T-helper 9 cell (primary cell): ENCODE measurements at places on chromosomes 12 and 14.

GRCh38 chr12:20421421-20421820 is 53.1 kb downstream of the PDE3A start:
- no peak for DNase-seq

GRCh38 chr14:73339846-73340595 is 102.7 kb downstream of the PAPLN start:
- DNase-seq: no peak

DNA sequence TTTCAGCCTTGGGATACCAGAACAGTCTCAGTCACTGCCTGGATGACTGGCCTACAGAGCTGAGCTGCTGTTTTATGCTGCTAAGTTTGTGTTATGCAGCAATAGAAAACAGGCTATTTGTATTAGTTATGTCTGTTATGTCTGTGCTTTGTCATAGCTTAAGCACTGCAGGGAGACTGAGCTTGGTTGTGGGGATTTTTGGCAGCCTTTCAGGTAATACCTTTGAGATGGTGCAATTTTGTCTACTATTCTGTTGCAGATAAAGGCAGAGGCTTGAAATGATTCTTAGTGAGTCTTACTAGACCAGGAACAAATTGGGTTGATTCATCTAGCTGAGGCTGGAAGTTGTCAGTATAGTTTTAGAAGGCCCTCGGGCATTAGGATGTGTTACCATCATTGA is 201.3 kb upstream of the RBM19 start:
- DNase-seq: no peak

- DNase-seq: no peak
Observed at GRCh38 chr12:6923003-6923732, 4.6 kb upstream of the ATN1 start.

DNA sequence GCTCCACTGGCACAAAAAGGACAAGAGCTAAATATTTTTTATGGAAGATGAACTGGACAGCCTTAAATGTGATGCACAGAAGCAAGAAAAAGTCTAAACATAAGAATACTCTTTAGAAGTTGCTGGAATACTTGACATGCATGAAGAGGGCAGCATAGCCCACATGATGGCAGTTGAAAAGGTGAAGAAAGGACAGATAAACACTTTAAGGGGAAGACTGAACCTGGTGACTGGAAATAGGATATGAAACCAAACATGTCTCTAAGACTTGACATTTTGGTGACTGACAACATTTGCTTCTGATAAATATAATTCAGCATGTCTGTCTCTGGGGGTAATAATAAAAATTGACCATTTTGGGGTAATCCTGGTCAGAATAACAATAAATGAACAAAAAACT is 273.1 kb downstream of the CCDC91 start:
- no peak for DNase-seq

GRCh38 chr14:81261176-81261575 is 40.4 kb upstream of the GTF2A1 start:
- no peak for DNase-seq

DNA sequence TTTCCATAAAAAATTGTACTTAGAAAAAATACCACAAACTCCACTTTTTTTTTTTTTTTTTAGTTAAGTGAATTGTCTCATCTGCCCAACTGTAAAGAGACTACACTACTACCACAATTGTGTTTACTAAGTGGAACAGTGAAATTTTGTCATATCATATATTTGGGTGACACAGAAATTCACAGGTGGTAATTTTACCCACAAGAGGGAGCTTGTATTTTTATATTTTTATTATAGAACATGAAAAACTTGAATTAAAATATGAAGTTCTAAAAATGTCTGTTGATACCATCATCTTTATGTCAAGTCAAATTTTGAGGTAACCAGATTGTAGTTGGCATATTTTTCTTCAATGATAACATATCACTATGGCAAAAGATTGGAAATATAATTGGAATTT is 329.4 kb upstream of the SOX5 start:
- DNase-seq: no peak

DNA sequence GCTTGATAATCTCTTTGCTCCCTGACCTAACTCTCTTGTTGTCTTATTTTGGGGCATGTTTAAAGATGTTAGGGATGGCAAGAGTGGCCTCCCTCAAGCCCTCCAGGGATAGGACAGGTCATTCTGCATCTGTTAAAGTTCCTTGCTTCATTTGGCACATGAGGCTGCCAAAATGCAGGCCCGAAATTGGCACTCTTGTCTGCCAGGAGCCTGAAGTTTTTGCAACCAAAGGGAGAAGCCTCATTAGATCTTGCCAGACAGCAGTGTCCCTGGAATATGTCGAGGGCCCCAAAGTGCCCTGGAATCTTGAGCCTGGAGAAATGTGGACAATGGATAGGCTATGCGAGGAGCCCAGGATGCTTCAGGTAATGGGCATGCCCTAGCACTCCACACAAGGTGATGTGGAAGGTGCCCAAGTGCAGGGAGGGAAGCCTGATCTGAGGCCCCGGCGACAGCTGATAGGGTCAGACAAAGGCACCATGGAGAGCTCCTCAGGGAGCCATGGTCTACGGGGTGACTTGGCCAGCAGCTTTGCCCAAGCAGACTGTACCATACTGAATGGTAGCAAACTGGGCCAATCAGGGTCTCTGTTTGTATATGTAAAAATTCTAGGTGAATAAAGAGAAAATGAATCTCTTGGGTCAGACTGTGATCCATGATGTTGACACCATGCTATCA is 173.0 kb upstream of the WSCD2 start:
- no peak for DNase-seq

GRCh38 chr12:61891632-61892031 is 368.6 kb upstream of the USP15 start:
- no peak for DNase-seq

GRCh38 chr12:112466011-112466422 is 47.3 kb downstream of the PTPN11 start:
- no peak for DNase-seq

GRCh38 chr12:80100591-80100990 is 1.3 kb downstream of the OTOGL start:
- no peak for DNase-seq

DNA sequence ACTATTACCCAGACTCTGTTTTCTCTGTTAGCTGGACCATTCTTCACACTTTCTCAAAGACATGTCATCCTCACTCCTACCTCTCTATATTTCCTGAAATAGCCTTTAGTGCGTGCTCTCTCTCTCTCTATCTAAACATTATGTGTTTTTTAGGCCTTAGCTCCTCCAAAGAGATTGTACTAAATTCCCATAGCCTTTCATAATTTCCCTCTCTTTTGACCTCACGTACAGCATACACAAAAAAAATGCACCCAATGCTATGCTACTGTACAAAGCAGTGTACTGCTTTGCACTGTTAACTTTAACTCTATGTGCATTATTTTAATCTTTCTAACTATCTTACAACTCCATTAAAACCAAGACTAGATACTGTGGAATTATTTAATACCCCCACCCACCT is 288.4 kb downstream of the DAD1 start:
- DNase-seq: no peak

GRCh38 chr12:627863-628741 is 35.1 kb downstream of the NINJ2 start:
- DNase-seq: no peak

- no peak for DNase-seq
Observed at GRCh38 chr14:31200702-31200990, 6.9 kb downstream of the HECTD1 start.

- DNase-seq: no peak
Observed at GRCh38 chr12:5197131-5197530, 153.5 kb downstream of the KCNA5 start.

DNA sequence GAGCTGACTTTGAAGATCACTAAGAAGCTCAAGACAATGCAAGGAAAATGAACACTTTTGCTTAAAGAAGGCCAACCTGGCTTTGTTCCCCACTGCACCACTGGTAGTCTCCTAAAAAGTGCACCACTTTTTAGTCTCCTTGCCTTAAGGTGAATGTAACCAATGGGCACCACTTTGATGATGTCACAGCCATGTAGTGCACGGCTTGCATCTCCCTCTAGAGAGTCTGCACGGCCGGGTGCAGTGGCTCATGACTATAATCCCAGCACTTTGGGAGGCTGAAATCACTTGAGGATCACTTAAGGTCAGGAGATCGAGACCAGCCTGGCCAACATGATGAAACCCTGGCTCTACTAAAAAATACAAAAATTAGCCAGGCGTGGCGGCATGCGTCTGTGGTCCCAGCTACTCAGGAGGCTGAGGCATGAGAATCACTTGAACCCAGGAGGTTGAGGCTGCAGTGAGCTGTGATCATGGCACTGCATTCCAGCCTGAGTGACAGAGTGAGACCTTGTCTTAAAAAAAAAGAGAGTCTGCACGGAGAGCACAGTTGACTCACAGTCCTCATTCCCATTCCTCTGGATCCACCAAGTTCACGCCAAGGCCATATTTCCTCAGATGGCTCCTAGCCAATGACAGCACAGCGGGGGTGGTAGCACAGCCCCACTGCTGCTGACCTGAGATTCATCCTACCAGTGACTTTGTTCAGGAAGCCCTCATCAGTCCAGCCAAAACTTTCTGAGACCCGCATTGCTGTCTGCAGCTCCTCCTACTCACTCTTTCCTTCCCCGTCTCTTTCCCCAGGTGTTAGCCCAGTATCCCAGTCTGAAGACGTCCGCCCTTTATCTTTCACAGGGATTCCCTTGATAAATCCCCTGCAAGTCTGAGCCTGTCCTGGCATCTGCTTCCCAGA is 16.5 kb upstream of the IFT81 start:
- no peak for DNase-seq
